Activated CD8-positive, alpha-beta T cell treated with anti-CD3 and anti-CD28 coated beads for 36 hours (primary cell): ENCODE measurements at places on chromosomes 6 and 20. TPM values are rescaled to one million over a fixed set of nuclear protein-coding genes. Genes with fewer than 3 reads are reported as not detected.

DNA sequence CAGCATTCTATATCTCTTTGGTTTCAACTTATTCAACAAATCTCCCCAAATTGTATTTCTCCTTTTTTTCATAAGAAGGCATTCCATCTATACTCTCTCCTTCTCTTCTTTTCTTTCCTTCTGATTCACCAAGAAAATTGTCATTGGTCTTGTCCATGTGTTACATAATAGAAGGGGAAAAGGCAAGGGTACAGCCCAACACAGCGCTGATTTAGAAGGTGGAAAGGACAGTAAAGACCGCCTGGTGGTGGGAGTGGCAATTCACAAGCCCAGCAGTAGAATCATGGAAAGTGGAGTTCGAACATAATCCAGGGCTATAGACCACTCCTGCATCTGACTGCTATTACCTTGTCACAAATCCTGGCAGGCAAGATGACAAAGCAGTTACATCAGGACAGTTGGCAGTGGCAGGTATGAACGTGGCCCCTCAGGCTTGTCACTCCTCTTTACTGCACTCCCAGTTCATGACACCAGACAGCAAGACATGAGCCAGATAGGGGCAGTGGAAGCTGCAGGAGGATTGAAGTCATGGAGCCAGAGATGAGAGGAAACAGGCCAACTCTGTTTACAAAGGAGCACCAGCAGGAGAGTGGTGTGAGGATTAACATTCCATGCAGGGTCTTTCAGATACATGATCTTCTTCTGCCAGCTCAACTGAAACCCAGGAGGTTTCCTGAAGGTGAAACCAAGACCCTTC is 2.1 kb upstream of the TNFAIP3 start:
- H3K4me3 ChIP-seq = peak overlapping the region; percentile 98
- H3K27me3 ChIP-seq = no peaks in the 10 kb centered on the region
- peaks cover 44% of the 10 kb centered on the region for H3K4me1 ChIP-seq
- H3K36me3 ChIP-seq = peaks cover 46% of the 10 kb centered on the region
- DNase-seq = no peak

DNA sequence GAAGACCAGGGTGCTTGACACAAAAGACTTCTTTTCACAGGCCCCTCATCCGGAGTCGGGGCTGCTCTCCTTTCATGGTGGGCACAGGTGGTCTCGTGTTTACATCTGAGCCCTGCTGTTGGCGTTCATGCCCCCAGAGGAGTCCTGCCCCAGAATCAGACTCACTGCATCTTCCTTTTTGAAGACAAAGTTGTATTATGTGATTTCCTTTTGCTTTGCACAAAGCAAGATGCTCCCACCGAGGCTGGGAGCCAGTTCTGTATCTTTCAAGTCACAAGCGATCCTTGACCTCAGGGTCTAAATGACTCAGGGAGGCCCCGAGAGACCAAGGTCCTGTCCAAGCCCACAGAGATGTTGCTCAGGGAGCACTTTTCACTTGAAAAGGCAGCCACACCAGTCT is 330.5 kb downstream of the THBS2 start:
- peaks cover 5% of the 10 kb centered on the region for H3K27me3 ChIP-seq
- no peaks in the 10 kb centered on the region for H3K4me1 ChIP-seq
- H3K36me3 ChIP-seq = no peaks in the 10 kb centered on the region
- no peak for DNase-seq

GRCh38 chr6:77089776-77090175 is 373.5 kb downstream of the HTR1B start:
- H3K4me1 ChIP-seq = no peaks in the 10 kb centered on the region
- H3K4me3 ChIP-seq = no peak overlapping the region
- DNase-seq = no peak
- no peaks in the 10 kb centered on the region for H3K36me3 ChIP-seq
- no peak overlapping the region for H3K27ac ChIP-seq

WFDC12 gene
- not detected for total RNA-seq

HLA-DRB1 gene
- 22.7 TPM for total RNA-seq

NINL gene
- total RNA-seq = 2.3 TPM
